ENCODE measurements at places on chromosomes 5 and 9. TPM values are rescaled to one million over a fixed set of nuclear protein-coding genes. Genes with fewer than 3 reads are reported as not detected.

DNA sequence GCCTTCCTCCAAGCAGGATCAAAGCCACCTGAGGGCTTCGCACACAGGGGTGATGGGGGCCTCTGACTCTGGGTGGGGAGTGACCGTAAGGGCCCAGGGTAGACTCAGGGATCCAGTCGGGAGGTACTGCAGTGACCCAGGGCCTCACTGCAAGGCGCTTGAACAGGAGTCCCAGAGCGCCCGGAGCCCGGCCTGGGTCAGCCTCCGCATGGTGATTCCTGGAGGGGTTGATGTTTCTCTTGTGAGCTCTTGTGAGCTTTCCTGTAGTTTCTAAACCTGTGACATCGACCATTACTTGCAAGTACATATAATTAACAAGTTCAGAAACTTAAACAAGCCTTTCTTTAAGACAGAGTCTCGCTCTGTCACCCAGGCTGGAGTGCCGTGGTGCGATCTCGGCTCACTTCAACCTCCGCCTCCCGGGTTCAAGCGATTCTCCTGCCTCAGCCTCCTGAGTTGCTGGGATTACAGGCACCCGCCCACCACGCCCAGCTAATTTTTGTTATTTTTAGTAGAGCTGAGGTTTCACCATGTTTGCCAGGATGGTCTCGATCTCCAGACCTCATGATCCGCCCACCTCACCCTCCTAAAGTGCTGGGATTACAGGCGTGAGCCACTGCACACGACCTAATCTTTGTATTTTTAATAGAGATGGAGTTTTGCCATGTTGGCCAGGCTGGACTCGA lies 19.8 kb downstream of the PTGES start:
- no peaks in the 10 kb centered on the region for H3K4me1 ChIP-seq
- no peak for DNase-seq
- no peaks in the 10 kb centered on the region for H3K36me3 ChIP-seq
- no peak overlapping the region for H3K27ac ChIP-seq
- H3K4me3 ChIP-seq: no peak overlapping the region

GRCh38 chr5:107487056-107487542 lies 183.6 kb downstream of the EFNA5 start:
- no peaks in the 10 kb centered on the region for H3K27me3 ChIP-seq
- H3K27ac ChIP-seq: no peak overlapping the region
- H3K4me1 ChIP-seq: no peaks in the 10 kb centered on the region
- H3K36me3 ChIP-seq: no peaks in the 10 kb centered on the region
- H3K4me3 ChIP-seq: no peak overlapping the region
- no peak for DNase-seq

DNA sequence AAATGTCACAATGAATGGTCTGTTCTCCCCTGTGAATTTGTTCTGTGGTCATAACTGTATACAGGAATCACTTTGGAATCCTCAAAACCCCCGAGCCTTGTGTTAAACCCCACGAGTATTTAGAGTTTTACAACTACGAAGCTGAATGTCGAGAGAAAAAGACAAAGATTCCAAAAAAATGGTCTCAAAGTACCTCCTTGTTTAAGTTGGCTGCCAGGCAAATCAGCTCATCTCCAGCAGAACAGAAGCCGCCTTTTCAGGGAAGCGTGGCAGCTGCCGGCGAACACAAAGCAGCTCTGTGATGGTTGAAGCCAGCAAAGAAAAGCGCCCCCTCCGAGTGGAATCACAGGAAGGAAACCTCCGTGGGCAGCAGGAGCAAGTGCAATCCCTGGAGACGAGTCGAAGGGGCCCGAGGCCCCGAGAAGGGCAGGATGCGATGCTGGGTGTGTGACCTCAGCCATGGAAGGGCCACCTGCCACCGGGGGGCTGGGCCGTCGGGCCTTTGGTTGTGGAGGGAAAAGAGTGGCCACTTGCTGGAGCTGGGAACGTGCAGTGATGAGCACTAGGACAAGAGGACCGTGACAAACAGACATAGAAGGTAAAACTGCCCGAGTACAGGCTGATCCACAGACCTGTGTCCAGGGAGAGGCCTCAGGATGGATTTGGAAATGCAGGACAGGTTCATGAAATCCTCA lies 706.4 kb downstream of the SEMA5A start:
- H3K4me3 ChIP-seq: no peak overlapping the region
- no peak overlapping the region for H3K27ac ChIP-seq
- no peaks in the 10 kb centered on the region for H3K36me3 ChIP-seq
- H3K27me3 ChIP-seq: no peaks in the 10 kb centered on the region
- no peak for DNase-seq

GRCh38 chr9:32502464-32502863 lies 23.5 kb downstream of the RIGI start:
- H3K4me1 ChIP-seq: no peaks in the 10 kb centered on the region
- no peak overlapping the region for H3K4me3 ChIP-seq
- no peaks in the 10 kb centered on the region for H3K27me3 ChIP-seq
- no peak overlapping the region for H3K27ac ChIP-seq
- DNase-seq: no peak

- H3K4me3 ChIP-seq: no peak overlapping the region
- no peaks in the 10 kb centered on the region for H3K36me3 ChIP-seq
- no peak overlapping the region for H3K27ac ChIP-seq
- no peak for DNase-seq
Measured at GRCh38 chr5:131814990-131815389, 18.2 kb upstream of the FNIP1 start.

DNA sequence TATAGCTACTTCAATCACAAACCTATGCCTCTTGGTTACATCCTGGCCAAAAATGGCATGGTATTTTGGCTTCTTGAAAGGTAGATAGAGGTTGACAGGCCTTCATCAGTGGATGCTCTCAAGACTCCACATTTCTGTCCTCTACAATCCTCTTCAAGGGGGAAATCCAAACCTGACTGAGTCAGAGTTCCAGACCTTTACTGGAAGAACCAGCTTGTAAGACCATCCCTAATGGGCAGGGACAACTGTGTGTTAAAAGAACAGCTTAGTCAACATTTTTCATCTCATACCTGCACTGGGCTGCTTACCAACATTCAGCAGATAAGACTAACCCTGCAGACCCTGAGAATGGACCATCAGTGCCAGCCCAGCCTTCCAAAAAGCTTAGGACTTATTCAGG lies 155.7 kb downstream of the CDK5RAP2 start:
- H3K36me3 ChIP-seq: peaks cover 47% of the 10 kb centered on the region
- H3K4me3 ChIP-seq: no peak overlapping the region
- H3K4me1 ChIP-seq: no peaks in the 10 kb centered on the region

DNA sequence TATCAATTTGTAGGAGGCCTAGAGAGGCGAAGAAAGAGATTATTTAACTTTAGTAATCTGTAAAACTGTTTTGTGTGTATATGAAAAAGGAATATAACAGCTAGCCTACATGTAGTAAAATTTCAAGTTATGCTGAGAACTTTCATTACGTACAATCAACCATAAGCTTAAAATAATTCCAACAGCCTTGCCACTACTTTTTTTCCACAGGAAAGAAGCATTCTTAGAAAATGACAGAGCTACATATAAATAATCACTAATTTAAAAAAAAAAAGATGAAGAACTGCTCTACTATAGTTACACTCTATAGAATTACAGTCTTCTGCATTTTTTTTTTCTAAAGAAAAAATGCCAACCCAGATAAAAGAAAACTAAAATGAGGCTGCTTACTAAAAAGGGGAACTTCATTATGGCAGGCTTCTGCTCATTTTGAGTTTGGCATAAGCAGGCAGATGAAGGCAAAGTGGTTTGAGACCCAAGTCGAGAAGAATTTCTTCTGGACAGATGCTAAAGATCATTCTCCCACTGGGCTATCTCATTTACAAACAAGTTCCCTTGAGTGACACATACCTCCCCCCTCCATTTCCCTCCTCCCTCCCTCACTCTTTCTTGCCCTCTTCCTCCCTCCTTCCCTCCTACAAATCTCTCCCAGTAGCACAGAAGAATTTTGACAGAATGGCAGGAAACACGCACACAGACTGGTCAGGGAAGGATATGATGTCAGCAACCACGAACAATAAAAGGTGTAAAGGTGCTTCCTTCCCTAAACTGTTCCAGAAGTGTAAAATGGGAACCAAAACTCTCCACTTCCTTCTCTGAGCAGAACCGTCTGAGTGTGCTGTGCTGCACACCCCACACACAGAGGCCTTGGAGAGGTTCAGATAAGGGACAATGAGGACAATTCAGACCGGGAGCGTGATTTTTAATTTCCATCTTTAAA lies 56.1 kb downstream of the MEF2C start:
- H3K27ac ChIP-seq: peak overlapping the region; percentile 88
- H3K27me3 ChIP-seq: no peaks in the 10 kb centered on the region
- H3K36me3 ChIP-seq: no peaks in the 10 kb centered on the region
- peak overlapping the region; percentile 58 for H3K4me3 ChIP-seq

- no peaks in the 10 kb centered on the region for H3K4me1 ChIP-seq
- no peak overlapping the region for H3K27ac ChIP-seq
- H3K36me3 ChIP-seq: no peaks in the 10 kb centered on the region
- H3K4me3 ChIP-seq: no peak overlapping the region
Measured at GRCh38 chr9:72491242-72491641, 30.2 kb upstream of the TMC1 start.

ARL14EPL gene
- not detected for total RNA-seq

EQTN gene
- total RNA-seq: not detected

- H3K36me3 ChIP-seq: peaks cover 44% of the 10 kb centered on the region
- no peaks in the 10 kb centered on the region for H3K27me3 ChIP-seq
- DNase-seq: no peak
- H3K27ac ChIP-seq: no peak overlapping the region
Measured at GRCh38 chr5:68285075-68285840, 69.7 kb downstream of the PIK3R1 start.

CDH18 gene
- total RNA-seq: not detected

DNA sequence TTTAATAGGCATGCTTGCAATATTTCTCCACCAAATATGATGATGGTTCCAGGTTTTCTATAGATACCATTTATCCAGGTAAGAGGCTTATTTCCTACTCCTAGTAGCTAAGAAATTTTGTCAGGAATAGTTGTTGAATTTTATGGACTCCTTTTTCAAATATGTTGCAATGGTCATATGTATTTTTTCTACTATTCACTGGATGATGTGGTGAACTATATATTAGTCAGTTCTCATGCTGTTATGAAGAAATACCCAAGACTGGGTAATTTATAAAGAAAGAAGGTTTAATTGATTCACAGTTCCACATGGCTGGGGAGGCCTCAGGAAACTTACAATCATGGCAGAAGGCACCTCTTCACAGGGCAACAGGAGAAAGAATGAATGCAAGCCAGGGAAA lies 141.1 kb upstream of the NR3C1 start:
- no peak for DNase-seq
- no peak overlapping the region for H3K27ac ChIP-seq
- no peaks in the 10 kb centered on the region for H3K4me1 ChIP-seq
- H3K4me3 ChIP-seq: no peak overlapping the region

- no peak overlapping the region for H3K4me3 ChIP-seq
- H3K27me3 ChIP-seq: no peaks in the 10 kb centered on the region
- no peaks in the 10 kb centered on the region for H3K36me3 ChIP-seq
- H3K27ac ChIP-seq: no peak overlapping the region
- H3K4me1 ChIP-seq: no peaks in the 10 kb centered on the region
- no peak for DNase-seq
Measured at GRCh38 chr5:33579152-33579551, 138.4 kb downstream of the TARS1 start.

GRCh38 chr5:153212471-153212870 lies 278.0 kb upstream of the GRIA1 start:
- no peak overlapping the region for H3K4me3 ChIP-seq
- H3K27ac ChIP-seq: no peak overlapping the region
- no peaks in the 10 kb centered on the region for H3K36me3 ChIP-seq
- no peaks in the 10 kb centered on the region for H3K27me3 ChIP-seq
- no peak for DNase-seq
- H3K4me1 ChIP-seq: no peaks in the 10 kb centered on the region

DNA sequence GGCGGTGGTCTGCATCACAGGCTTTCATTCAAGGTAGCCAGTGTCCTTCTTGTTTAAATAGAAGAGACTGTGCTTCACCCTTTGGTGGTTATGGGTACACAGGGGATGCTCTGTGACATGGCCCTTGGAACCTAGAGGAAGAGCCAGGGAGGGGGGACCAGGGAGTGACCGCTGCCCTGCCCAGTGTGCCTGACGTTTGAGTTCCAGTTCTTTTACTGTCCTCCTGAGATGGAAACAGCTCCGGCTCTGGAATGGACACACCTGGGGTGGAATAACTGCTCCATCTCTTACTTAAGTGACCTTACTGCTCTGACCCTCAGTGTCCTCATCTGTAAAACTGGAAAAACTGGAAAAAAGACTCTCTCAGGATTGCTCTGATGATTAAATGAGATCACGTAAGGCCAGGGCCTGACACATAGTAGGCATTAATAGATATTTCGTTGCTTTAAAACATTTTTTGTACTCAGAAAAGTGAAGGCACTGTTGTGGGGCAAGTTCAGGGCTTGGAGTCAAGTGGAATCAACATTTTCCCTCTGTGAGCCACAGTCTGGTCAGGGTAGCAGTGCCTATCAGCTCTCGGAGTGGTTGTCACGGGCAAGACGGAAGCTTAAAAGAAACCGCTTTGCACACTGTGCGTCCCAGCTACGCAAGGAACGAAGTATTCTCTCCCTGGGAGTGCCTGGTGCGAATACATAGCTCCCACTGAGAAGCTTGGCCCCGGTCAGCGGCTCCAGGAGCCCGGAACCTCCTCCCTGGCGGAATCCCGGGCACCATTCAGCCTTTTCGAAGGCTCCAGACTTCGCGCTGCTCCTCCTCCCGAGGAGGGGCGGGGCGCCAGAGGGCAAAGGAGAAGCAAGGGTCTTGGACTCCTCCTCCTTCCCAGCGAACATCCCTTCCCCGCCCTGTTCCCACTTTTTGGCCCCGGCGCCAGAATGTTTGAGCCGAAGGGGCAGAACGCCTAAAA lies 5.8 kb downstream of the POU4F3 start:
- no peaks in the 10 kb centered on the region for H3K36me3 ChIP-seq
- H3K4me1 ChIP-seq: no peaks in the 10 kb centered on the region
- H3K27me3 ChIP-seq: peaks cover 12% of the 10 kb centered on the region

DNA sequence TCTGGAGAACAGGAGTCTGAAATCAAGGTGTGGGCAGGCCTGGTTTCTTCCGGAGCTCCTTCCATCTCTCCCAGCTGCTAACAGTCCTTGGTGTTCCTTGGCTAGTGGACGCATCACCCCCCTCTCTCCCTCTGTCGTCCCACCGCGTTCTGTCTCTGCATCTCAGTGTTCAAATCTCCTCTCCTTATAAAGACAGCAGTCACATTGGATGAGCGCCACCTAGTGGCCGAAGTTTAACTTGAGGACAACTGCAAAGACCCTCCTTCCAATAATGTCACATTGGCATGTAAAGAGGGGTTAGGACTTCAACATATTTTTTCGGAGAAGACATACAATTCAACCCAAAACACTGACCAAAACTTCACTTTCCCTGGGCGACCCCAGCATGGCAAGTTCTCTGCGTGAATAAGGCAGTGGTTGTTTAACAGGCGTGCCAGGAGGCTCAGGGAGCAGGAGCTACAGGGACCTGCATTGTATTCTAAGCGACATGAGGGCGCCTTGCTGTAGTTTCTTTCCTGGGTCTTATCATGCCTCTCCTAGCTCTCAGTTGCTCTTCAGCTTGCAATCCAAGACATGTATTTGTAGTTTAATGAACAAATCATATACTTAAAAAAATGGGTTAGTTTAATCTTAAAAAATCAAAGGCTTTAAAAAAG lies 27.9 kb upstream of the BASP1 start:
- no peak for DNase-seq
- no peak overlapping the region for H3K27ac ChIP-seq
- no peak overlapping the region for H3K4me3 ChIP-seq
- no peaks in the 10 kb centered on the region for H3K4me1 ChIP-seq

- H3K4me1 ChIP-seq: no peaks in the 10 kb centered on the region
- H3K36me3 ChIP-seq: no peaks in the 10 kb centered on the region
- H3K27ac ChIP-seq: no peak overlapping the region
- no peak overlapping the region for H3K4me3 ChIP-seq
Measured at GRCh38 chr9:6628704-6629103, 16.8 kb downstream of the GLDC start.

Measured in ascending aorta (tissue), 2 donors.